ENCODE measurements at places on chromosomes 6 and 20. TPM values are rescaled to one million over a fixed set of nuclear protein-coding genes. Genes with fewer than 3 reads are reported as not detected.

The SLC4A11 gene
- polyA plus RNA-seq = 0.57 TPM

The HLA-DMA gene
- polyA plus RNA-seq = 60.4 TPM

GRCh38 chr6:81939766-81940165 lies 187.3 kb upstream of the TENT5A start:
- DNase-seq = no peak

GRCh38 chr6:92849636-92850035 lies 569.7 kb downstream of the EPHA7 start:
- peak; percentile 10 for DNase-seq

- no peak for DNase-seq
Measured at GRCh38 chr6:52572536-52572935, 4.3 kb downstream of the TRAM2 start.

DNA sequence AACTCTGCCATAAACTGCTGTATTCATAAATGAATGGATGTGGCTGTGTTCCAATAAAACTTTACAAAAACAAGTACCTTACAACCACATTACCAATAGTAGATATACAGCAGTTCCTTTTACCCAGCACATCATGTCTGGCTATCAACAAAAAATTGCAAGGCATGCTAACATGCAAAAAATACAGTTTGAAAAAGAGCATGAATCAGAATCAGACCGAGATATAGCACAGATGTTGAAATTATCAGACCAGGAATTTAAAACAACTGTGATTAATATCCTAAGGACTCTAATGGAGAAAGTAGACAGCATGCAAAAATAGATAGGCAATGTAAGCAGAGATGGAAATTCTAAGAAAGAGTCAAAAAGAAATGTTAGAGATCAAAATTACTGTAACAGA lies 8.4 kb upstream of the NUS1 start:
- no peak for DNase-seq

Data from small intestine (tissue), 16 donors.